T-helper 2 cell (primary cell): ENCODE measurements at places on chromosomes 1 and 21.

GRCh38 chr1:172500207-172500606 lies 32.7 kb upstream of the SUCO start:
- DNase-seq: no peak

DNA sequence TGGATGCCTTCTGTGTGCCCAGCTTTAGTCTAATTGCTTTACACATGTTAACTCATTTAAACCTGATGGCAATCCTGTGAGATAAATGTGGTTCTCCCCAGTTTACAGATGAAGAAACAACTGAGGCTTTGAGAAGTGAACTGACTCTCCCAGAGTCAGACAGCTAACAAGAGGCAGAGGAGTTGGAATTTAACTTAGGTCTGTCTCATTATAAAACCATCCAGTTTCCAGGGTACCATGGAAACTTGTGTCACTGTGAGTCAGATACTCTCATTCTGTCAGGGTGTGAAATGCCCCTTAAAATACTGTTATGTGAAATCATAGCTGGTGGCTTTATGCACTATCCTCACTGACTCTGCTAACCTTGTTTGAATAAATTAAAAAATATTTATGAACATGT lies 206.6 kb downstream of the PBX1 start:
- no peak for DNase-seq

DNA sequence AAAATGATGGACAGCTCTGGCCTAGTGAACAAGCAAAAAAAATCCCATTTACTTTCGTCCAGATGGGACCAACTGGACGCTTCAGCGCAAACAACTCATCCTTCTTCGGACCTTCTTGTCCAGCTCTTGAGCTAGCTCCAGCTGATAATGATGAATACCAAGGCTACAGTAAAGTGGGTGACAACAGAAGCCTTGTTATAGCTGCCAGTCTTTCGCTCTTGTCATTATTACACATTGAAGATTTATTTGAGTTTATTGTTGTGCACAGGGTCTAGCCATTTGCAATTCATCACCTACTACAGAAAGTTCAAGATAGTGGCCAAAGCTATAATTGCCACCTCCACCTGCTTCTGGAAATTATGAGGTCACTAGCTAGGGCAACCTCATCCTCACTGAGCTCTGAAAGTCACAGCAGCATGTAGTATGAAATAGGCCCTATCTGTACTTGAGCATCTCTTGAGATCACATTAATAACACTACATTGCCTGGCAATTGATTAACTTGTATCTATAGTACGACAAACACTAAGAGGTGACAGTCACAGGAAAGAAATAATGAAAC lies 76.9 kb downstream of the GPATCH2 start:
- no peak for DNase-seq

DNA sequence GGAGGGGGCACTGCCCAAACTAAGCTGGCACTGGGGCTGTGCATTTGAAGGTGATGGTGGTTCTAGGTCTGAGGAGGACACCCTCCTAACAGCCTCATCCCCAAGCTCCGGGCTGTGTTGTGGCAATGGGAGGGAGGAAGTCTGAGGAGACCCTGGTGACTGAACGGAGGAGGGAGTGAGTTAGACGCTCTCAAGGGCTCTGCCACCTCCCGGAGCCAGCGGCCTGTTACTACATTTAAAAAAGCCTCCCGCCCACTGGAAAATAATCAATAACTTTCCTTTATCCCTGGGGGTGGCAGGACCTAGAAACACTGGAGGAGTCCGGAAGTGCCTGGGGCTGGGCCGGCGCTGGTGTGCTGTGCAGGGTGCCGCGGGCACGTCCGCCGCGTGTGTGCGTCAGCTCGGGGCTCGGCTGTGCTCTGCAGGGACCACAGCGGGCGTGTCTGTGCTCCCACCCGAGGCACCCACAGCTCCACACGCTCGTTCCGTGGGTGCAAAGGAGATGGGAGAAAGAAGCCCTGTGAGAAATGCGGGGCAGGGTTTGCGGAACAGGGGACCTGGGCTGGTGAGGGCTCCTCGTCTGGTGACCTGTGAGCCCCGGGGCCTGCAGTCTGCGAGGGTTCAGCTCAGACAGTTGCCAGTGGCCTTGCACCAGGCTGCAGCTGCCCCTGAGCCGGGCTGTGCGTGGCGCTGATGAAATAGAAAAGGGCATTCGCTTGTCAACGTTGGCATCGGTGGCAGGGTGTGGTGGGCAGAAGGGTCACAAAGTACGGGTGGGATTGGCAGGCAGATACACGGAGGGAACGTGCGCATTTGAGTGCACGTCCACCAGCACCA lies 5.3 kb downstream of the SAMD11 start:
- DNase-seq: no peak

DNA sequence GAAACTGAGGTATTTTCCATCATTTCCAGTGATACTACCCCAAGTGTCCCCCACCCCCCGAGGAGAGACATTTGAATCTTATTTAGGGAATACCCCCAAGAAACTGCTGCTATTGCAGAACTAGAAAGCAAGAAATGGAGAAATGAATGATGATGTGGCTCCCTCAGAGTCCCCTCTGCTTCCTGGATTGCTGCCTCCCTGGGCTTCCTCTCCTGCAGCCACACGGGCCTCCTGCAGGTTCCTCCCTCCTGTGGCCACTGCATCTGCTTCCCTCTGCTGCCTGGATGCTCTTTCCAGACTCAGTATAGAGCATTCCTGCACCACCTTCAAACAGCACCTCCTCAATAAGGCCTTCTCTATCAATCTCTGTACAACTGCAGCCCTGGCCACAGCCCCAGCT lies 69.3 kb downstream of the SLC25A24 start:
- no peak for DNase-seq

- no peak for DNase-seq
Measured at GRCh38 chr1:51217101-51217500, 19.0 kb upstream of the RNF11 start.

- DNase-seq: no peak
Measured at GRCh38 chr1:197062692-197063091, 4.4 kb downstream of the F13B start.
